ENCODE measurements at places on chromosomes 1 and 21. TPM values are rescaled to one million over a fixed set of nuclear protein-coding genes. Genes with fewer than 3 reads are reported as not detected.

Gene SLFNL1
- polyA plus RNA-seq: 0.09 TPM

Gene BMP8A
- polyA plus RNA-seq: not detected

Gene YARS1
- 107 TPM for polyA plus RNA-seq

DNA sequence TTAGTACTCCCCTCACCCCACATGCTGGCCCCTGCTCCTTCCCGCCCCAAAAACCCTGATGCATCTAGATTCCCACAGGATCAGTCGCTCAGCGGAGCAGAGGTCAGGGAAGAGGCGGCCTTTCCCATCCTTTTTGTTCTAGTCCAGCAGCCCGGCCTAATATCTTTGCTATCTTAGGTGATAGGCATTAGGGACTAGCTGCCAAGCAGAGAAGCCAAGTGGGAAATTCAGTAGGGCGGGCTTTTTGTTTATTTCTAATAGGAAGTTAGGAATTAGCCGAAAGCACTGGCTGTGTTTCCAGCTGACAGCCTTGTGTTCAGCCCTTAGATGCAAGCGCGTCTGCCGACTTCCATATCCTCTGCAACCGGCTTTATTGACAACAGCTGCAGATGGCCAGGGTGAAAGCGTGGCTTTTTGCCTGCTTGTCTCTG, 59.0 kb upstream of the BCAR3 start:
- no peak for DNase-seq

Gene FMN2
- polyA plus RNA-seq: 6.9 TPM

DNA sequence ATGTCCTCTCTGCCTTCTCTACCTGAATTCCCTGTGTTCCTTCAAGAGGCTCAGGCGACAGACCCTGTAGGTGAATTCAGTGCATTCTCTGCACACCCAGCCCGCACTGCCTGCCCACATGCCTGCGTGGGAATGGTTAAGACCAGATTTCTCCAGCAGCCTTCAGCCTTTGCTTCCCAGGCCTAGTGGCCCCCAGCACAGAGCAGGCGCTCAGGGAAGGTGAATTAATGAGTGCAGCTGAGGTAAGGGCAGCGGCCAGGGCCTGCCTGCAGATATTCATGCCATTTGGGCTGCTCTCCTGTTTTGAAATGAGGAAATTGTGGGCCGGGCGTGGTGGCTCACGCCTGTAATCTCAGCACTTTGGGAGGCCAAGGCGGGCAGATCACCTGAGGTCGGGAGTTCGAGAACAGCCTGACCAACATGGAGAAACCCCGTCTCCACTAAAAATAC, 45.5 kb downstream of the IER5 start:
- no peak for DNase-seq

Gene NEGR1
- 9.8 TPM for polyA plus RNA-seq

DNA sequence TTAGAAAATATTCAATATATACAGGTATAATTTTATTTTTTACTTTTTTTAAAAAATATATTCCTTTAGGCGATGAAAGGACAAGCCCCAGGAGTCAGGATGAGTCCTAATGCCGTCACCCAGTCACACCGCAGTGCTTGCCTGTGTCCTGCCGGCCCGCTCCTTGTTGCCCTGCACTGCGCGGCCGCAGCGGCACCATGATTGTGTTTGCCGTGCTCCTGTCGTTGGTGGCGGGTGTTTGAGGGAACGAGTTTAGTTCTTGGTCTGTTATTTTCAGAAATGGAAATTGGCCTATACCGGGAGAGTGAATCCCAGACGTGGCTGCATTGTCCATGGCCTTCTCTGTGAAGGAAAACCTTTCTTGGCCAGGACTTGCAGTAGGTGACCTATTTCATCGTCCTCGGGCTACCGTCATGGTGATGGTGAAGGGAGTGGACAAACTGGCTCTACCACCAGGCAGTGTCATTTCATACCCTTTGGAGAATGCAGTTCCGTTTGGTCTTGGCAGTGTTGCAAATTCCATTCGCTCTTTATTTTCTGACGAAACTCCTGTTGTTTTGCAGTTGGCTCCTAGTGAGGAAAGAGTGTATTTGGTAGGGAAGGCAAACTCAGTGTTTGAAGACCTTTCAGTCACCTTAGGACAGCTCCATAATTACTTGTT, 45.9 kb upstream of the CRB1 start:
- no peak for DNase-seq
